ENCODE measurements at places on chromosomes 11 and 22. TPM values are rescaled to one million over a fixed set of nuclear protein-coding genes. Genes with fewer than 3 reads are reported as not detected.

CRYBA4 gene
- total RNA-seq: not detected

- no peak for DNase-seq
Measured at GRCh38 chr22:45502215-45503049, at the start of gene FBLN1. TSS of gene FBLN1 (plus strand) at chr22:45502883. CDS start at chr22:45502986, 103 bp downstream.

DNA sequence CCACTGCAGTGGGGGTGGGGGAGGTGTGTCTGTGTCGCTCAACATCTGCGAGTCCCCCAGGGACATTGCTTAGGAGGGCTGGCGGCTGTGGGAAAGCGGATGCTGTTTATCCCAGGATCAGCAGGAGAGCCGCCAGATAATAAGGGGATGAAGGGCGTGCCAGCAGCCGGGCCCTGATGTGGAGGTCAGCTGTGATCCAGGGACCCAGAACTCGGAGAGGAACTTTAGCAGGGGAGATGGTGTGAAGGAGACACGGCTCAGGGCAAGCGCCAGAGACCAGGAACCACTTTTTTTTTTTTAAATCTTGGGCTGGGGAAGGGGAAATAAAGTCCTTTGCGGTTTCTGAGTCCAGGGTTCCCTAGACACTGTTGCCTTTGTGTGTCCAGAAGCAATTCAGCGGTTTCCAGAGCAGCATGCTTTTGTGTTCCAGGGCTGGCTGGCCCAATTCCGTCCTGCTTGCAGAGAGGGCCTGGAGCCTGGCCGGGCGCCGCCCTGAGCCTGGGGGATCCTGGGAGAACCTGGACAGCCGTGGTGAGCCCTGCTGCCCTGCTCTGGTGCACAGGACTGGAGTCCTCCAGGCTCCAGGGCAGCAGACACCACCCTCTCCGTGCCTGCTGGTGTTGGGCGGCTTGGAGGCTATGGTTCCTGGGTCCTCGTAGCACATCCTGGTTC is at the start of gene GRAMD4:
TSS of gene GRAMD4 (plus strand) at position 557 of the 672 bp plus-strand sequence. CDS start 6,414 bp downstream, outside the sequence.
- DNase-seq: no peak

KCNJ11 gene
- total RNA-seq: not detected

DNA sequence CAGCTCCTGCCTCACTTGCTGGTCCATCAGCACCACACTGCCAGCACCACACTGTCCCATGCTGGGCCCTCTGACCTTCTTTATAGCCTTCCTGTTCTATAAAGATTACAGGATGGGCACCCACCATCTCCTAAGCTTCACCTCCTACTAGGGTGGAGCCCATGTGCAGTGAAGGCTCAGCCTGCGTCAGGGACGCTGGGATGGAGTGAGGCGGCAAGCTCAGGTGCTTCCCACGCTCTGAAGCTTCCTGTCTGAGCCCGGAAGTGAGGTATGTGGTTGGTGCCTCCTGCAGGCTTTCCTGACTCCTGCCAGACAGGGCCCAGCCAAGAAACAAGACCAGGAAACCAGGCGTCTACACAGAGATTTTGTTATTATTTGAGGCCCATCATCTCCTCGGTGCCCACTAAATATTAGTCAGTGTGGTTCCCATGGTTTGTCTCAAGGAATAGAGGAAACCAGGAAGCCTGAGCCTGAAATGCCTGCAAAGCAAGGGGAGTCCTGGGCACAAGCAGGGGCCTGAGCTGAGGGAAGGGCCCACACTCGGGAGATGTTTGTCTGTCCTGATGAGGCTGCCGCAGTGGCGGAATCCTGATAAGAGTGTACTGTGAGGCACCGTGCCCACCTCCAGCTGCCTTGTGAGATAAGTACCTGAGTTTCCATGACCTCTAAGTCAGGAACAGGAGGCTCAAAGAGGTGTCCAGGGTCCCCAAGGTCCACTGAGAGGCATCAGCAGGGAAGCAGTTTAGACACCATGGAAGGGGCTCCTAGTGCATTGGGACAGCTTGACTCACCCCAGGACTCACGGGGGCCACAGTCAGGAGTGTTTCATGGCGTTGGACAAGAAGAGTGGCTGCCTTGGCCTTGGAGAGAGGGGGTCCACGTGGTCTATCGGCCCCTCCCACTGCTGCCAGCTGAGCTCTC is 22.0 kb downstream of the RSPH14 start:
- no peak for DNase-seq

- DNase-seq: no peak
Measured at GRCh38 chr11:114501901-114502300, 57.8 kb downstream of the NXPE1 start.

DNA sequence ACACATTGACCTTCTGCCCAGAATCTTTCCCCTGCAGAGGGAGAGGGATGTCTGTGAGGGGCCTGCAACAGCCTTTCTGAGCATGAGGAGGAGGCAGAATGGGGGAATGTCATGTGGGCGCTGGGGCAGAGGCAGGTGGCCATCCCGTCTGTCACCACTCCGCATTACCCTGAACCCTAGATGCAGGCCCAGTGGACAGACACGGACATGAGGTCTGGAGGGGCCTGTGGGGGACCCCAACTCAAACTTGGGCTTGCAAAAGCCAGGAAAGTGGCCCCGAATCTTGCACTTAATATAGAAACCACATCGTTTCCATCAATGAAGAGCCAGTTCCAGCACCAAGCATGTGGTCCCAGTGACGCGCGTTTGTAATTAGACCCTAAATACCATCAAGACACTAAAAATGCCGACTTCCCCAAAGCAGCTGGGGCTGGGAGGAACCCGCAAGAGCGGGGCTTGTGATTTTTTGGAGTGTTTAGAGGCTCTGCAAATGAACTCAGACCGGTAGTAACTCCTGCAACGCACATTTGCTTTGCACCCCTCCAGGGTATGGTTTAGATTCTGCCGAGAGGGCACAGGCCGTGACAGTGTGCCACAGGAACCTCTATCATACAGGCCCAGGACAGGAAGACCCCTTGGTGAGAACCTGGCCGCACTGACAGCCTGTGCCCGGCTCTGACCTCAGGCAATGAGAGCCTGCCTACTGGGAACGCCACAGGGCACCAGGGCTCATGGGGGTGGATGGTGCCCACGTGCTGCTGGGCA is 109.3 kb downstream of the CTTN start:
- DNase-seq: no peak

DNA sequence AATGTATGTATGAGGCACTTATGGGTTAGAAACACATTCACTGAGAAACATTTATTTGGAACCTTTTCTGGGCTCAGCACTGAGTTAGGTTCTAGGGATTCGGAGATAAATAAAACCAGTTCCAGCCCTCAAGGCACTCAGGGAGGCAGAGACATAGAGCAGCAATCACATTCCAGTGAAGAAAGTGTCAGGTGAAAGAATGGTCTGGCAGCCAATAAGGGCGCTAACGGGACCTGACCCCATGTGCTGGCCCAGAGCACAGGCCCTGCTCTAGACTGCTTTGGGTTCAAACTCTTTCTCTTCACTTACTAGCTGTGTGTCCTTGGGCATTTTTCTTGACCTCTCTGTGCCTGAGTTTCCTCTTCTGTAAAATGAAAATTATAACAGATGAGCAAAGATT is 146.0 kb upstream of the SYT13 start:
- no peak for DNase-seq

DNA sequence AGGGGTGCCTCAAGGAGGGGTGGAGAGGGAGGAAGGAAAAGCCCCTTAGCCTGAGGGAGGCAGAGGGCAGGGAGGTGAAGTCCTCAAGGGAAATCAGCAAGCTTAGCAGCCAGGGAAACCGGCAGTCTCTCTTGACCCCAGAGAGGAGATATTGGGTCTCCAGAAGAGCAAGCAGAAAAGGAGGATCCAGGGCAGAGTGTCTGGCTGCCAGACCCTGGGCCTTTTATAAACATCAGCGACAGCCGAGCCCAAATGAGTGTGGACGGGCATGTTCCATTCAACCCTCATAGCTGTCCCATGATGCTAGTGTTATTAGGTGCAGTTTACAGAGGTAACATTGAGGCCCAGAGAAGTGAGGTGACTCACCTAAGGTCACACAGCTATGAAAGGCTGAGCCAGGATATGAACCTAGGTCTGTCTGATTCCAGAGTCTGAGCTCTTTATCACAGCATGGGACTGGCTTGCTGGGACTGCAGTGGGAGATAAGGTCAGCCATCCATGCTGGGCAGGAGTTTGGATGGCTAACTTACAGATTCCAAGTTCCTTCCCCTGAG is 9.3 kb downstream of the PRDM11 start:
- no peak for DNase-seq

EFCAB6 gene
- 1.7 TPM for total RNA-seq

DNA sequence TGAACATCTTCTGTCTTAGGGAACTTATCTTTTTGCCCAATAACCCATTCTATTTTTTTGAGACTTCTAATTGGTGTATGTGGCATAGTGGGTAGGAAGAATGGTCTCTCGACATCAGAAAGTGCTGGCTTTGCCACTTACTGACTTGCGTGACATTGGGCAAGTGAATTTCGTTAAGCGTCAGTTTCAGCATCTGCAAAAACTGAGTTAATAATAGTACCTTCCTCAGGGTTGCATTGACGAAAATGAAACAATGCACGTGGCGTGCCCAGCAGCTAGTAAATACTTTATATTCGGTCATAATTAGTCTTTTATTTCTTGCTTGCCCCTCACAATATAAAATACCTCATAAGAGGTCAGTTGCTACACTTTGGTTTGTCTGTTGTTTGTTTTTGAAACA is 12.5 kb upstream of the GRIK4 start:
- DNase-seq: no peak

SGSM1 gene
- total RNA-seq: 2.9 TPM

GRCh38 chr11:64419818-64420485 is 61.0 kb downstream of the RPS6KA4 start:
- DNase-seq: no peak

All from vagina (tissue), 2 donors.